Activated T-helper 2 cell treated with anti-CD3 and anti-CD28 coated beads, Interferon-gamma antibody, Interleukin-2, Interleukin-4, amounts not matched to agents 10 μg/mL and 5 μg/mL and 100 μg/mL, durations not matched to agents 14 hours and 24 hours and 36 hours (primary cell): ENCODE measurements at places on chromosomes 5 and 9.

DNA sequence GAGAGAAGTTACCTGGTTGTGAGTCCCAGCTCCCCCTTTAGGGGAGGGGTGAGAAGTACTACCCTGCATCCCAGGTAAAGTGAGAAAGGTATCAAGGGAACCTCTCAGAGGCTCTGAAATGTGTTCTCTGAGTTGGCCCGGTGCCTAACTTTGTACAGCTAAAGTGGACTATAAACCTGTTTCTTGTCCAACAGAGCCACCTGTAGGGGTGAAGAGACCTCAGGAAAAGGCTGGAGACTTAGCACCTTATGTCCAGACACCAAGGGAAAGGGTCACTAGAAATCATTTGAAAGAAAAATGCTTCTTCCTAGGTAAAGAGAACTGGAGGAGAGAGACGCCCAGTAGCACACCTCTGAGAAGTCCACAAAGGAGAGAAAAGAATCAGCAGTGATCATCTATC is 108.3 kb upstream of the KIF2A start:
- DNase-seq = no peak

DNA sequence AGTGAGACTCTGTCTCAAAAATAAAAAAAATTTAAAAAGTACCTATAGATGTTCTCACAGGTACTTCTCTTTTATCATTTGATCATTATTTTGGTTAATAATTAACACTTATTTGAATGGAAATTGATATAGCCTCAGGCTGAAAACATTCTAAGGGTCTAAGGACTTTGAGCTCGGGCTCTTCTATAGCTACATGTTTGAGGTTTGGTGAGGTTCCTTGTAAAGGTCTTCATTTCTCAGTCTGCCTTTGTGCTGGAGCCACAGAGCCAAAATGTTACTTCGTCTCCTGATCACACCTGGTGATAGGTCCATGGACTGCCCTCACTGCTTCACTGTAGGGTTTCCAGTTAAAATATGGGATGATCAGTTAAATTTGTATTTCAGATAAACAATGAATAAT is 22.6 kb downstream of the ARHGEF37 start:
- no peak for DNase-seq

GRCh38 chr5:171861381-171861780 is 75.8 kb downstream of the SMIM23 start:
- DNase-seq = no peak

GRCh38 chr5:143691945-143692290 is 120.0 kb upstream of the HMHB1 start:
- no peak for DNase-seq

- DNase-seq = no peak
These were observed 50.4 kb upstream of the DAB2 start for GRCh38 chr5:39475159-39475571.

DNA sequence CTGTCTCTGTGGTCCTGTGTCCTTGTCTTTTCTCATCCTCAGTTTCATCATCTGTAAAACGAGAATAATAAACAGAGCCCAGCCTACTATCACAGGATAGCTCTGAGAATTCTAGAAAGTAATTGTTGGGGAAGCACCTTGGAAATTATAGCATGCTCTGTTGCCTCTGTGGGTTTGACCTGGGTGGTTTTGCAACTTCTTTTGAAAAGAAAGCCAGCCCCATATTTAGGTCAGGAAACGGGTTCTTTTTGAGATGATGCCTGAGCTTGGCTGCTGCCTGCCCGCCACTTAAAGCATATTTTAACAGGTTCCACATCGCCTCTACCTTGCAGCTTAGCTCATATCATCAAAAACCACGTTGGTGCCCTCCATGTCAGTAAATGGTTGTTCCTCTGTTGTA is 111.1 kb downstream of the TLR4 start:
- DNase-seq = no peak

DNA sequence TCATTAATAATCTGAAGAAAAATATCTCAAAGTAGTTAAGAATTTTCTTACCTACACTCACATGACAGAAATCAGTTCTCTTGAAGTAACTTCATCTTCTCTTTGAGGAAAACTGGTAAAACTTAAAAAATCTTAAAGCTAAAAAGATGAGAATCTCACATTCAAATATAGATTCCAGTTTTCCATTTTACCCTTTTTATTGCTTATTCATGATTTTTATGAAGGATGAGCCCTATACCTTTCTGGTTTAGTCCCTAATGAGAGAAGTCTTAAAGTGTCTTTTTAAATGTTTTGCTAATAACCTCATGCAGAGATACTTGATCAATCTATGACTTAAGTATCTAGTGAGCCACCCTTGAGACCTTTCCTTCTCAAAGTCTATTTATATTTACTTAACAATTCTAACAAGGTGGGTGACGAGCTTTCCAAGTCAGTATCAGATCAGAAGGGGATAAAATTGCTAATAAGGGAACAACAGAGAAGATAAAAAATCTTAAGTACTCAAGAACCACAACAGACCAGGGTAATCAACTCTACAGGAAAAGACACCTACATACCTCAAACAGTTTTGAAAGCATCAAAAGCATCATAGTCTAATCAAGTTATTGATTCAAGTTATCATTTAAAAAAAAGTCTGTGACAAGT is 2.6 kb downstream of the IARS1 start:
- DNase-seq = no peak

DNA sequence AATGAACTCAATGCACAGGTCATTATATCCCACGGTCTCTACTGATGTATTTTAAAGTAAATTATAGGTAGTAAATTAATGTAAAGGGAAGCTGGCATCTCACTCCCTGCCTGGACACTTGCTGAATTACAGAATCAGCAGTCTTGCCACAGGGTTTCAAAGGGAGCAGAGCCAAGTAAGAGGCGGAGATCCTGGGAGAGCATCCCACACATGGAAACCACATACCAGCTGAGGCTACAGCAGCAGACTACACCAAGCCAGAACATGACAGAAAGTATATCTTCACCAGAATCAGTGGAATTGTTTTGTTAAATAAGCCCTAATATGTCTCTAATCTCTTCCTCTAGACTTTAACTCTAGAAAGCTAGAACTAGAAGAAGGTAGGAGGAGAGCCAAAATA is 1689.2 kb upstream of the WWC1 start:
- no peak for DNase-seq

DNA sequence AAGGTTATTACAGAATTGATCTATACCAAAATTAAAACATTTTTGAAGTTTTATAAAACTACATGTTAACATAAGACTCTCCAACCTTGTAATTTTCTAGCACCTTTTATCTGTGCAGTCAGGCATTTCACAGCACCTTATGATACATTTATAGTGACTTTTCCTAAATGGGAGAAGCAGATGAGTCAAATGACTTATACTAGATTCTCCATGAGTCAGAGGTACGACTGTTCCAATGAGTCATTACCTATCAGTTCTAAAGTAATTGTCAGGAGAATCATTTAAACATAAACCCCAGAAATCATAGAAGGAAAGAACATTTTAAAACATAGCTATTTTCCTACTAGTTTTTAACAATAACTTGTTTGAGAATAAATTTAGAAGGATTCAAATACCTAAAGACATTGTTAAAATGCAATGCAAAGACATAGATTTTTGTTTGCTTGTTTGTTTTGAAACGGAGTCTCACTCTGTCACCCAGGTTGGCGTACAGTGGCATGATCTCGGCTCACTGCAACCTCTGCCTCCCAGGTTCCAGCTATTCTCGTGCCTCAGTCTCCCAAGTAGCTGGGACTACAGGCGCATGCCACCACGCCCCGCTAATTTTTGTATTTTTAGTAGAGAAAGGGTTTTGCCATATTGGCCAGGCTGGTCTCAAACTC is 34.7 kb upstream of the DMXL1 start:
- DNase-seq = no peak

GRCh38 chr5:55102348-55102747 is at the start of gene GZMA:
Gene GZMA (plus strand): TSS chr5:55102646. CDS start chr5:55102683, 37 bp downstream.
- peak; percentile 31 for DNase-seq

- DNase-seq = no peak
These were observed 17.0 kb downstream of the PBX3 start for GRCh38 chr9:125764198-125764597.

DNA sequence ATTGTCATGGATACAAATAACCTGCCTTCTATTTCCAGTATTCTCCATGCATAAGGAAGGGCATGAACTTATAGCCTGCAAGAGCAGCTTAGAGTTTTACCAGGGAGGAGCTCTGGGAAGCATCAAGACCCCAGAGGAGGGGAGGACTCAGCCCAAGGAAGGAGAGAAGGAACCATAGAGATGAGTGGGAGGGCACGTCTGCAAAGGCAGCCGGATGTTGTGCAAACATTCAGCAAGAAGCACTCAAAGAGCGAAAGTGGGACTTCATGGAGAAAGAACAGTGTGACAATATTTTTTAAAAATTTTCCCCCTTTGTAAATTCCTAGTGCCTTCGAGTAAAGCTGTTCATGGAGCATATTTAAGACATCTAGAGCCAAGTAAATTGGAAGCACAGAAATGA is 270.1 kb upstream of the PTGER4 start:
- no peak for DNase-seq

DNA sequence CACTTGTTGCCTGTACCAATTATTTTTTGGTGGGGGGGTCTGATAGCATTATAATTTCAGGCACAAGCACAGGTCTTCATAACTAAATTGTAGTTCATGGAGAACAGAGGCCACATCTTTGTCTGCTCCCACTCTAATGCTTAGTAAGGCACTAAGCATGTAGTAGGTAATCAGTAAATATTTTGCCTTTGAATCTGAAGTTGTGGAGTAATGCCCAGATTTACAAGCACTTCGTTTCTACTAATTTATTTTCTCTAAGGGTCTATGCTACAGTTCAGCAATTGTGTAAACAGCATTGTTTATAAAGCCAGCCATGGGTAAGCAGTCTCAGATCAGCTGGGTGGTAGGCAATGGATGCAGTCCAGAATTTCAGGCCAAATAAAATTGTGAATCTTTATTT is 78.6 kb downstream of the GRIA1 start:
- no peak for DNase-seq

DNA sequence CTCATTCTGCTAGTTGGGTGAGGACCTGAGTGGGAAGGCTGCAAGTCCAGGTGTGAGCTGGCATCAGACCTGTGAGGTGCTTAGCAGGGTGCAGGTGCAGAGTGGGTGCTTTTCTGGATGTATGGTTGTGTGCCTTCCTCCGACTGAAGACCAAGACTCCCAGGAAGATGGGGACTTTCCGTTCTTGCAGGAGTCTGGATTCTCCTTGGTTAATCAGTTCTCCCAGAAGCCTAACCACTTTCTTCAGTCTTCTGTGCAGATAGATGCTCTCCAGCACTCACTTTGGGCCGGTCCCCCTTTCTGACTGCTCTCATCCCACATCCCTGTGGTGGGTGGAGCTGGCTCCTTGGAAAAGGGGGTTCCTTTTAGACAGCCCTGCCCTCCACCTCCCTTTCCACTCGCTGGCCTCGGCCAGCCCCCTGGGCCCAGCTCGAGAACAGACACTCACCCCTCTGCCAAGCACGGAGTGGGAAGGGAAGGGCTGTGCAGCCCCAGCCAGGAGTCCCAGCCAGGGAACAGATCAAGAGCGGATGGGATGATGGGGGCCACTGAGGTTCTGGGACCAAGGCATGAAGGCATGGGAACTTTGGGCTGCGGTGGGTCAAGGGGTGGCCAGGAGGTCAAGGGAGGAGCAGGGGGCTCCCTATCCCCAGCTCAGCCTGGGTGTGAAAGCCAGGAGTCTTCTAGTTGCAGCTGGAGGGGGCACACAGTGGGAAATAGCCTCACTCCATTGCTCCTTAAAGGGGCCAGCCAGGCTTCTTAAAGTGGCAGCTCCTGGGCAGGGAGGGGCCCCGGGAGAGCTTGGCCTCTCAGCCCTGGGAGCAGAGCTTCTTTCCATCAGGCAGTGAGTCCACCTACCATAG is 62.4 kb downstream of the FGF18 start:
- no peak for DNase-seq

DNA sequence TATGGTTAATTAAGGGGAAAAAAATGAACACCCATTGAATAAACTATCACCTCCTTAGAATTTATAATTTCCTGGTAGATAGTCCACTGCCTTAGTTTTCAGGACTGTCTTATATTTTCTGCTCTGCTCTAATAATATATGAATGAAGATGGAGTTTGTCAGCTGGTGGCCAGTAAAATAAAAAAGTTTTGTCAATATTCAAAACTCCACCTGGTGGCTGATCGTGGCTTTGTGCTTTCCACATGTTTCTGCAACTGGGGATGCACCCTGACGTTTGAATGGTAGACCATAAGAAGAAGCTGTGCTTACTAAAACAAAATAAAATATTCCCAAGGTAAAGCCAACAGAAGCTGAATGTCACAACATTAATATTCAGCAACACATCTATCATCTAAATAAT is 286.6 kb upstream of the IZUMO3 start:
- DNase-seq = no peak

DNA sequence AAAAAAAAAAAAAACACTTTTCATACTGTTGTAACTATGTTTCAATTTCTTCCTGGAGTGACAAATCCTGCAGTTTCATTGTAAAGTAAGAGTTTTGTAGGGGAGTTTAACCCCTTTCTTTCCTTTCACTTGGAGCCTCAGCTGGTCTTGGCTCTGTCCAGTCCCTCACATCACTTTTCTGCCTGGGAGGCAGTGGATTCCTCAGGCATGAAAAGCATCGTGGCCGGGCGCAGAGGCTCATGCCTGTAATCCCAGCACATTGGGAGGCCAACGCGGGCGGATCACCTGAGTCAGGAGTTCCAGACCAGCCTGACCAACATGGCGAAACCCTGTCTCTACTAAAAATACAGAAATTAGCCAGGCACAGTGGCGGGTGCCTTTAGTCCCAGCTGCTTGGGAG is 45.6 kb upstream of the MYO10 start:
- DNase-seq = no peak

GRCh38 chr5:1542781-1543180 is 19.0 kb upstream of the LPCAT1 start:
- no peak for DNase-seq

DNA sequence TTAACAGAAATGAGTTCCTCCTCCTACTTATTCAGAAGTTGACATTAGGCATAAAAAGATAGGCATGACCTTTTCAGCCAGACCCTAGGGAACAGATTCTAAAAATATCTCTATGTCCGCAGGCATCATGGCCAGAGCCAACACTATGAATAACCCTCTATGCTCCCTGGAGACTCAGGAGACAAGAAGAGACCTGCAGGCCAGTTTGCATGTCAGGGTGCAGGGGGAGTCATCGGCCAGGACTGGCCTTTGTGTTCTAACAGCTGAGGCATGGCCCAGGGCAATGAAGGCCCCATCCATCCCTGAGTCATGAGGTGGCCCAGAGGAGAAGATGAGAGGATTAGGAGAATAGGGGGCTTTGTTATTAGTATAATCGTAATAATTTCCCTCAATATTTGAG is 93.8 kb downstream of the TMEM215 start:
- no peak for DNase-seq

GRCh38 chr5:16489322-16489791 is 23.8 kb upstream of the ZNF622 start:
- DNase-seq = no peak
